ENCODE measurements at places on chromosomes 16 and 17.

DNA sequence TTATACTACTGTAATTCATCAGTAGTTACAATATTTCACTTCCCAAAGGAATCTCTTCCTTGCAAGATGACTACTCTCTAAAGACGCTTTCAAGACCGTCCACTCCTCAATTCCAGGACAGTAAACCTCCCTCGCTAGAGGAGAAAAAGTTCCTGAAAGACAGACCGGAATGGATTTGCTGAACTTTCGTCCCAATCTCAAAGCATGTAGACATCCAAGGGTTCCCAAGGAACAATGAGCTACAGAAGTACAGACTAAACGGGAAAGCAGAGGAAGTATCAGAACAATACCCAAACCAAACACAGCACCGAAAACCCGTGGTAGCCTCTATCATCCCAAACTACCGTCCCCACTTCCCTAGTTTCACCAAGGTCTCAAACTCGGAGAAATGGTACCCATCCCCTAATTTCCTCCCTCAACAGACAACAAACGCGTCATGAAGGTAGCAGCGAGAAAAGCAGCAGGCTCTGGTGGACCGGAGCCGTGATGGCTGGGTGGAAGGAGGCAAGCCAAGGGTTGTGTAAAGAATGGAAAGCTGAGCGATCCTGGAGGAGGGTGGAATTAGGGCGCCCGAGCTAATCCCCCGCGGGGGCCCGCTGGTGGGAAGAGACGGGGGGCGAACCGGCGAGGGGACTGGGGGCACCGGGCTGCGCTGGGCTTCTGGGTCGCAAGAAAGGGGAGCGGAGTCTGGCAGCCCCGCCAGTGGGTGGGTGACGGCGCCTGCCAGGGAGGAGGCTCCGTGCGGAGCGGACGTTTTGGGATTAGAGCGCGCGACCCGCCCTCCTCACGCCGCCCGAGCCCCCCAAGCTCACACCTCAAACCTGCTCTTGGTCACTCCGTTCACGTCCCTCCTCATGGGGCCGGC, 647 bp downstream of the FBXL20 start:
- DNase-seq = no peak

GRCh38 chr17:32488177-32488542, 1.4 kb downstream of the CDK5R1 start:
- DNase-seq = no peak

DNA sequence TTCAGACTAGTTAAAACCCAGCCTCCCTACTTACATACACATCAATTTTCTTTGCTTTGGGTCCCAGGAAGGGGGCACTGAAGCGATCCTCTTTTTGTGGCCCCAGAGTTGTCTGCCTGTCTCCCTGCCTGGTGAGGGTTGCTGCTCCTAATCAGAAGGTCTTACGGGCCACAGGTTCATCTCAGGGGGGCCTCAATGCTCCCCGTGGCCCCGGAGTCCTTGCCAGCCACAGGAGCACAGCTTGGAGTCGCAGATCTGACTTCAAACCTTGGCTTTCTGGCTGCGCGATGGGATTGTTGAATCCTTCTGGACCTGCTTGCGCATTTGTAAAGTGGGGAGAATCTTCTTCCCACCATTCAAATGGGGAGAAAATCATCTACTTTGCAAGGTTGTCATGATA, 44.8 kb upstream of the MYH10 start:
- no peak for DNase-seq

- DNase-seq = no peak
These were observed 4.8 kb upstream of the SP6 start for GRCh38 chr17:47855737-47856136.

- DNase-seq = peak; percentile 22
These were observed 3.4 kb upstream of the SSH2 start for GRCh38 chr17:29933379-29933778.

DNA sequence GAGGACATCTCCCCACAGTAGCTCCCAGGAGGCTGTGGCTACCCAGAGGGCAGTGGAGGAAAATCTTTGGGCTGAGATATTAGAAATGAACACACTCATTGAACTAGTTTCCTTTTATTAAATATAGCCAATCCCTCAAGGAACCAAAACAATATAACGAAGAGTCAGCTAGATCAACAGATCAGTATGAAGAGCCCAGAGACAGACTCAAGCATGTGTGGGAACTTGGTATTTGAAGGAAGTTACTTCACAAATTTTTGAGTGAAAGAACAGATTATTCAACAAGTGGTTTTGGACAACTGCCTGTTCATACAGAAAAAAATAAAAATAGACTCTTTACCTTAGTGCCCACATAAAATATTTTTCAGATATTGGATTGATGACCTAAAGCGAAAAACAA, 183.6 kb upstream of the PMFBP1 start:
- peak; percentile 75 for DNase-seq

DNA sequence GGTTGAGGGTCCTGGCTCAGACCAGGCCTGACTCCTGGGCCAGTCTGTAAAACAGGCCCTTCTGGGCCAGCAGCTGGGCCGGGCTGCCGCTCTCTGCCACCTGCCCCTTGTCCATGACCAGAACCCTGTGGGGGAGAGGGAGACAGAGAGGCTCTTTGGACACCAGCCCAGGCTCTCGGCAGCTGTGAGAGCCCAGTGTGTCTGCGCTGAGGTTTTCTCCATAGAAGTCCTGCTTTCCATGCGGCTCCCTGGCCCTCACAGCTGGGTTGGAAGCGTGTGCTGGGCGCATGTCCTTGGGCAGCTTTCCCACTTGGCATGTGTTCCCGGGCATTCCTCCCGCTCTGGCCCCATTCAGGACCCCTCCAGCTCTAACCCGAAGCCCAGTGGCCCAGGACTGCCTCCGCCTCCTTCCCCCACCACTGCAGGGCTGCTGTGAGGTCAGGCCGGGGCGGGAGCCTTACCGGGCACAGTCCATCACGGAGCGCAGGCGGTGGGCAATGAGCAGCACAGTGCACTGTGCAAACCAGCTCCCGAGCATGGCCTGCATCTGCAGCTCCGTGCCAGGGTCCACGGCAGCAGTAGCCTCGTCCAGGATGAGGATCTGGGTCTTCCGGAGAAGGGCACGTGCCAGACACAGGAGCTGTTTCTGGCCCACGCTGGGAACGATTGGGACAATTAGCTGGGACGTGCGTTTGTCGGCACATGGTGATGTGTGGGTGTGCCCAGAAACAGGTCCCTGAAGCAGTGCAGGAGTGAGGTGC, 73.0 kb downstream of the ABCC6 start:
- peak; percentile 28 for DNase-seq

- DNase-seq = peak; percentile 95
These were observed 52.6 kb downstream of the CYB5B start for GRCh38 chr16:69476920-69477443.

DNA sequence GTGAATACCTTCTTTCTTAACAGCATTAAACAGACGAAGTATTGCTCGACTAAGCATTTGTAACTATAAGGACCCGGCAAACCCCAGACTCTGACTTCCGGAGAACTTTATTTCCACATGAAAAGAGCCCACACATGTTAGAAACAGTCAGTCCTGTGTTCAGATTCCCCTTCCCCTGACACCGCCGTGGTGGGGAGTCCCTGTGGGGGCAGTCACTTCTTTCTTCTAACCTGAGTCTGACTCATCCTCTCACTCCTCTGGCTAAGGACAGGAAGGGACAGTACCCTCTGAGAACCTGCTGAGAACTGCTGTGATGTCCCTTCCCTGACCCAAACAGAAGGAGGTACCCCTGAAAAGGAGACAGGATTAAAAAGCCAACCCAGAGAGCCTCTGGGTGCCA, 165.1 kb downstream of the XYLT1 start:
- DNase-seq = no peak

GRCh38 chr17:17590141-17590751, 1.3 kb downstream of the PEMT start:
- DNase-seq = no peak

DNA sequence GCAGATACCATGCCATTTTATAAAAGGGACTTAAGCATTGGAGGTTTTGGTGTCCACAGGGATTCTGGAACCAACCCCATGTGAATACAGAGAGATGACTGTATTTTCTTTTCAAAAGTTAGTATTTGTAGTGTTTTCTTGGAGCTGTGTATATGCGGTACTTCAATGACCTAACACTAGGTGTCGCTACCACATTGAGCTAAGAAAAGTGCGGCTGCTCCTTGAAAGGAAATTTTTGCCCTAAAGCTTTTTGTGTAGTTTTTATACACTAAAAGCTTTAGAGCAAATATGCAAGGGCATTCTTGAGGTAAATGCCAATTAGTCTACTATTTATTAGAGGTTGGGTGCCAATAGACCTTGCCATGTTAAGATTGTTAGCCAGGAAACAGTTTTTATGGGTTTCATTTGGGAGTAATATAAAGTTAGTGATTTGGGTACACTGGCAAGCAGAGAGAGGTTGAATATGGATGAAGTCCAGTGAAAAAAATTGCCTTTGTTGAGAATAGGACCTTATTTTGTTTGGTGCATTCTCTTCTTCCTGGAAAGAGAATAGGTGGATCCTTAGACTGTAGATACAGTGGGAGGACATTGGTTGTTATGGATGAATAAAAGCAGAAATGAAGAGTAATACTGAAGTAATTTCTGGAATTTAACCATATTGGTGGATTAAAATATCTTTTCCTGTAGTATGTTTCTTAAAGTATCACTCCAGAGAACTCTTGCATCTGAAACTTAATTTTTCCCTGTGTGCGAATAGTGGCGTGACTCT, 43.3 kb downstream of the BCAS3 start:
- DNase-seq = peak; percentile 63

GRCh38 chr17:19755821-19756510, 7.9 kb upstream of the ALDH3A1 start:
- no peak for DNase-seq

- DNase-seq = no peak
These were observed 849.1 kb upstream of the RBFOX1 start for GRCh38 chr16:6483469-6484033.

DNA sequence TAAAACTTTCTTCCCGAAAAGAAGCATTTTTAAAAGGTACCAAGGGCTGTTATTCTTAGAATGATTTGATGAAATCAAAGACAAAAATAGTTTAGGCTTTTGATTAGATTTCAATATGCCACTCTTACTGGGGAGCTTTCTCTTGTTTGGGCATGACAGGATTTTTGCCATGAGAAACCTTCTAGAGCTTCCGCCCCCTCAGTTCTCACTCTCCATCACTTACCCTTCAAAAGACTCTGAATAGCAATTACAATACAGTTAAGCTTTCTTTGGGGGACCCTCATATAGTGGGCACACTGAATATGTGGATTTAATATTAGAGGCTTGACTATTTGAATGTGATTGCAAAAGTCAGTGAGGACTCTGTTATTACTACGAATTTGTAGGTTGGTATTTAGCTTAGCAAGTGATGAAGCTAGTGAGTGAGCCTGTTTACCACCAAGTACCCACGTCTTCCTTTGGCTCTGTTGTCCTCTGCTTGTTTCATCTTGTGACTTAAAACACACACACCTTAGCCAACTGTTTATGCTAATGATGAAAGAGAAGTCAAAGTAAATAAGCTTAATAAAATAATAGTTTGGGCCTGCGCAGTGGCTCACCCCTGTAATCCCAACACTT, 158.7 kb upstream of the TBX2 start:
- DNase-seq = no peak

- DNase-seq = no peak
These were observed 49.0 kb upstream of the HLF start for GRCh38 chr17:55215711-55216110.

GRCh38 chr16:2473999-2474876, 689 bp upstream of the TBC1D24 start:
- peak; percentile 22 for DNase-seq

DNA sequence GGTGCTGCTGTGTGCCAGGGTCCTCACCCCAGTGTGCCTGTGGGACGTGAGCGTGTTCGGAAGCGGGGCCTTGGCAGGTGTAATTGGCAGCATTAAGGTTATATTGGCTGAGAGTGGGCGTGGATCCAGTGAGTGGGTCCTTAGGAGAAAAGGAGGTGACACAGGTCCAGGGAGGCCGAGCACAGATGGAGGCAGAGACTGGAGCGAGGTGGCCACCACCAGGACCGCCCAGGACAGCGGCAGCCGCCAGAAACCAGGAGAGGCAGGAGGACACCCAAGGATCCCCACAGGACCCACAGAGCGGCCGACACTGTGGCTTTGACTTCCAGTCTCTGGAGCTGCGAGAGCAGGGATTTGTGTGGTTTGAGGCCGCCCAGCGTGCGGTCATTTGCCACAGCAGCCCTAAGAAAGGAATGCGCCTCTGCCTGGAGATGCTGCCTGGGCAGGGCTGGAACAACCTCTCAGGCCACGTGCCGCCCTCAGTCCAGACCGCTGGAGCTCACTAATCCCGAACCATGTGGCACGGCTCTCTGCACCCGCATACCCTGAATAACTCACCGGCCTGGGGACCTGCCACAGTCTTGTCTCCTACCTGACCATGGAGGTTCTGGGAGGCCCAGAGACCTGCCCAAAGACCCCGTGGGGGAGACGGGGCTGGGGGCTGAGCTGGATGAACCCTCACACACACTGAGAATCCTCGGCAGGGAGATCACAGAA, 45.4 kb downstream of the SOX8 start:
- no peak for DNase-seq

DNA sequence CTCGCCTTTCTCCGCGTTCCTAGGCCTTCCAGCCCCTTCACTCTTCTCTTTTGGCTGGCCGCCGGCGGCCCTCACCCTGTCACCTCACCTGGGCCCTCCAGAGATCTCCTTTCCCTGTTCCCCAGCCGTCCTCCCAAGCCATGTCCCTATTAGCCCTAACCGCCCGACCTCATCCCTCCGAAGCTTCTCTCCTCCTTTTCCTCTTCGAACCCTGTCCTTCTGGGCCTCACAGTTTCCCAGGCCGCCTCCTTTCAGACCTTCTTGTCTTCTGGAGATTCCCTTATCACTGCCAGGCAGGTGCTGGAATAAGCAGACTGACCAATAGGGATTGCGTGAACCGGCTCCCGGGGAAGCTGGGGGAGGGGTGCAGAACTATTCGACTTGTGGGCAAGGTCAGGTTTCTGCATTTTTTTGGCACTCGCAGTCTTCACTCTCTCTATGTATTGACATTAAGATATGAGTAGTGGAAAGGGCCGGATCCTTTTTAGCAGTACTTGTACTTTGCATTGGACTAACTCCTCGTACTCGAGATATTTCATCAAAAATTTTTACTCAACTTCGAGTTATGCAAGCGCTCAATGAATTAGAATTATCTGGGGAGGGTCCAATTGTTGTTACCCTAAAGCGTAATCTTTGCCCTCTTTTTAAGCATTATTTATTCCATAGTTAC, 690 bp downstream of the RHOT1 start:
- DNase-seq = peak; percentile 70

- no peak for DNase-seq
These were observed 2.6 kb downstream of the BAIAP3 start for GRCh38 chr16:1335996-1336395.

DNA sequence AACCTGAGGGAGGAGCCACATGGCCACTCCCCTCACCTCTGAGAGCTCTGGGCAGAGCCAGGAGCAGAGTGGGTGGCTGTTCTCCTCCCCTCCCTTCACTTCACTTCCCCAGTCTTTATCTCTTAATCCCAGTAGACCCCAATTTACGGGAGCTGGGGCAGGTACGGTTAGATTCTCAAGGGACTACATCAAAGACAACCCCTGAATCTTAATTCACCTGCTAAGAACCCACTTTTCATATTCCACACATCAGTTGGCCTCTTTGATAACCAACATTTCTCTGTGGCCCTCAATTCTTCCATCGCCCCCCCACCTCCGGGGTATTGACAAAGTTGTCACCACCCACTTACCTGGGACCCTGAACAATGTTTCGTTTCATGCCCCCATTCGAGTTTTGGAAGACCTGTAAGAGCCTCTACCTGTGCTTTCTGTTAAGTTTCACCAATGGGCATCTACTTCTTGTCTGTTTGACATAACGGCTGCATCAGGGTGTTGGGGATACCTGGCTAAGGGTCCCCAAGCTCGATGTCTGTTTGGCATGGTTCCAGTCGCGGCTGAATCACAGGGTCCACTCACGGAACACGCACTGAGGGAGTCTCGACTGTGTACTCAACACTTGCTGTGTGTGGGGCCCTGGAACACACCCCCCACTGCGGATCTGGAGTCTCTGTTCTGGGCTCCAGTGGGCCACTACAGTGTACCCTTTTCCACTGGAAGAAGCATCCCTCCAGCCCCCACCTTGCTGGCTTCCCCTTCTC, 27.8 kb downstream of the SLC38A8 start:
- no peak for DNase-seq

Measured in fibroblast of upper back skin (primary cell).